ENCODE measurements at places on chromosomes 6 and 20.

GRCh38 chr20:399182-399707 lies 8.9 kb upstream of the RBCK1 start:
- no peak for DNase-seq

- no peak for DNase-seq
Observed at GRCh38 chr6:112332274-112332673, 14.9 kb upstream of the RFPL4B start.

- no peak for DNase-seq
Observed at GRCh38 chr20:38178065-38178491, 13.0 kb upstream of the TGM2 start.

- DNase-seq: no peak
Observed at GRCh38 chr6:111758608-111759329, 114.5 kb downstream of the FYN start.

DNA sequence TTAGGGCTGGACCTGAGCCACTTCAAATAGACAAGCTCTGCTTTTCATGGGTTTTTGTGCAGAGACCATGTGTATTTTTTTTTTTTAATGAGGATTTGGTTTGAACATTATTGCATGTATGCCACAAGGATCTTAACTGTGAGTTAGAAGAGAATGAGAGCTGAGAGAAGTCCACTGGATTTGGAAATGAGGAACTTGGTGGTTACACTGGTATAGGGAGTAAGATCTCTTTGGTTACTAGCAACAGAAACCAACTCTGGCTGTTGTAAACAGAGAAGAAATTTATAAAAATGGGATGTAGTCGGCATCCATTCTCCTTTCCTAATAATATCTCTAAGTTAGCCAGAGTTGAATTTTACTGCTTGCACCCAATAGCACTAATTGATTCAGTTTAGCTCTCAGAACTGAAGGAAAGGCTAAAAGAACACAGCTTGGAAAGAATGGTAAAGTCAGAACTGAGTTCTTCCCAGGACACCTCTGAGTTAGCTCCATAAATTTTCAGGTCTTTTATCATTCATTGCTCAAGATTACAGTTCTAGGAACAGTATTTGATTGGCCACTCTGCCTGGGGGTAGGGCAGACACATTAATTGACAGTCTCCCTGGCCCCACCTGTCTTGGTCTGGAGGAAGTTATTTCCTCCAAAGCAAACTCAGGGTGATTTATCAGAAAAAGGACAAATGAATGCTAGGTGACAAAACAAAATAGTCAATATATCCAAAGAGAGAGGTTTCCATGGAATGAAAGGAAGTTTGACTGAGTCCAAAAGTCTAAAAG lies 3.9 kb upstream of the WFDC2 start:
- no peak for DNase-seq

DNA sequence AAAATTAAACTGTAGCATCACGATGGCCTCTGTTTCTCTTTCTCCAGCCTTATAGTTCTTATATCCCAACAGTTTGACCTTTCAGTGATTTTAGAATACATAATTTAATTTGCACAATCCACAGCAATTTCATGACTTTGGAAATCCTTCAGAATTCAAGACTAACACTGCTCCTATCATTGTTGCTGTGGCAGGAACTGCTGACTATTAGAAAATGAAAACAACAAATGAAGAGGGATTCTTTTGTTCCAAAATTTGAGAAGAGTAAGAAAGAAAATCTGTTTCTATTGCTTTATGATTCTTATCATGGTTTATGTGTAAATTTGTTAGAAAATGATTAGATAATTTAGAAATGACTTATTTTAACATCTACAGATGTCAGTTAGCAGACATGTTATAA lies 604.0 kb upstream of the ADGRB3 start:
- no peak for DNase-seq

- DNase-seq: no peak
Observed at GRCh38 chr6:131281471-131282270, 146.4 kb downstream of the AKAP7 start.

DNA sequence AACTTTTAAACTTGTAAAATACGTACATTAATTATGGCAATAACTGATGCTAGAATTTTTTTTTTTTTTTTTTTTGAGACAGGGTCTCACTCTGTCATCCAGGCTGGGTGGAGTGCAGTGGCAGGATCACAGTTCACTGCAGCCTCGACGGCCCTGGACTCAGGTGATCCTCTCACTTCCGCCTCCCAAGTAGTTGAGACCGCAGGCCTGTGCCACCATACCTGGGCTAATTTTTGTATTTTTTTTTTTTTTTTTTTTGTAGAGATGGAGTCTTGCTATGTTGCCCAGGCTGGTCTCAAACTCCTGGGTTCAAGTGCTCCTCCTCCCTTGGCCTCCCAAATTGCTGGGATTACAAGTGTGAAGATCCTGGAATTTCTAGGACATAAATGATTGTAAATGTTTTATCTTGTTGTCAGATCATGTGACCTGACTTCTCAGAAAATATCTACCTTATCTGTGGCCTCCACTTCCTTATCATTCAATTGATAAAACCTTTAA lies 2.2 kb upstream of the CD2AP start:
- DNase-seq: no peak

- no peak for DNase-seq
Observed at GRCh38 chr6:15620611-15621010, 42.2 kb downstream of the DTNBP1 start.

DNA sequence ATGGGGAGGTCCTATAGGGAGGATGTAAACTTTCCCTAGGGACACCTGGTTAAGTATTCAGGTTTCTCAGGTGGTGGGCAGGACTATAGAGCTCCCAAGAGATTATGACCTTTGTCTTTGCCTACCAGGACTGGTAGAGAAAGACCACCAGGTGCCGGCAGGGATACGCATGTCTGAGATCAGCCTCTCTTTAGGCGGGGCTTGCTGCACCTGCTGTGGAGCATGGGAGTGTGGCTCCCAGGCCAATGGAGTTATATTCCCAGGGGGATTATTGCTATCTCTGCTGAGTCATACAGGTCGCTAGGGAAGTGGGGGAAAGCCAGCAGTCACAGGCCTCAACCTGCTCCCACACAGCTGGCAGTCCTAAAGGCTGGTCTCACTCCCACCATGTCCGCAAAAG lies 280.5 kb upstream of the MMS22L start:
- no peak for DNase-seq

GRCh38 chr20:2780948-2781347 lies 19.5 kb downstream of the CPXM1 start:
- no peak for DNase-seq

DNA sequence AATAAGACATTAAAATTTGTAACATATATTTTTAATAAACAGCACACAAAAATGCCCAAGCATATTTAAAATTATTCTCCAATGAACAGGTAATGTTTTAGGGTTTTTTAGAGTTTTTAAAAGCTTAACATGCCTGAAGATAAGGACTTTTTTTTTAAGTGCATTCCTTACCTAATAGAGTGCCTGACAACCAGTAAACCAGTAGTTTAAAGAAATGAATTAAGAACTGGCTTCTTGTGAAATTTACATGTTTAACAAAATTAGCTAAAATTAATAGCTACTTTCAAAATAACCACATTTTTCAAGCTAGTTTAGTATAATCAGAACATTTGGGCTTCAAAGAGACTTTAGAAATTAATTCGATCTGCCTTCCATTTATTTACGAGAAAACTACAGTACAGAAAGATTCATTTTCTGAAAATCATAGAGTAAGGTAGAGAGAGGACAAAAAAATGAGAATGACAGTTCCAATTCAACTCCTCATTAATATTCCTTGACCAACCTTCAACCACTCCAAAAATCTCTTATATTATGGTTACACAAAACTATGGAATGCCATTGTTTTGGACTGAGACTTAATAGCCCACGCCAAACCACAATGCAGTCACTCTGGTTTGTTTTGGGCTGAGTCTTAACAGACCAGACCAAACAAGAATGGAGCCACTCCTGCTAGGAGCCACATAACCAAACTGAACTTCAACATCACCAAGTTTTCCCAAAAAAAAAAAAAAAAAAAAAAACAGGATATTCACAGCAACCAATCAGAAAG lies 5.7 kb upstream of the PLN start:
- DNase-seq: no peak

DNA sequence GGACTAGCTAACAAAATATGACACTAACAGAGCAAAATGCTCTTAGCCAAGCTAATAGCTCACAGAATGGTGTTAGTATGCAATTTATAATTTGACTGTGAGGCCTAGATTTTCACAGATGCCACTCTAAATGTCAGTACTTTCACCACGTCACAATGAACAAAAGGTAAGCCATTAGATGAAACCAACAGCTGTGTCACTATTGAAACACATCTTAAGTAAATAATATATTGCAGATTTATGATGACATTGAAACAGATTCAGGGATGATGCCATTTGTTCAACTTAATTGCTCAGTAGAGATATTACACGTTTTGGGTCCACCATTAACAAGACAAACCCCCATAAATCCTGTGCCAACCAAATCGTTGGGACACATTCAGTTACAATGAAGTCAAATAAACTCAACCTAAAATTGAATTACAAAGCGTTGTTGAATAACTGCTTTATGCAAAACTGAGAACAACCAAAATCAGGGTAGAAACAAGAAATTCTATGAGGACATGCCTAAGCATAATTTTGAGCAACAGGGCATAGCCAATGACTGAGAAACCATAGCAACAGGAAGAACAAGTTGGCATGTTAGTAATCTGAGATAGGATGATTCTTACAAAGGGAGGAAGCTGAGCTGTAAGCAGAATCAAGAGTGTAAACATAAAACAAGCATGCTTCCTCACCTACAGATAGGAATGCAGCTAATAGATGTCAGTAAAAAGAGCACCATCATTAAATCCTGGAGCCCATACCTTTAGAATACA lies 85.6 kb upstream of the KHDRBS2 start:
- DNase-seq: no peak

- DNase-seq: no peak
Observed at GRCh38 chr20:50286174-50286511, 95.5 kb downstream of the CEBPB start.

DNA sequence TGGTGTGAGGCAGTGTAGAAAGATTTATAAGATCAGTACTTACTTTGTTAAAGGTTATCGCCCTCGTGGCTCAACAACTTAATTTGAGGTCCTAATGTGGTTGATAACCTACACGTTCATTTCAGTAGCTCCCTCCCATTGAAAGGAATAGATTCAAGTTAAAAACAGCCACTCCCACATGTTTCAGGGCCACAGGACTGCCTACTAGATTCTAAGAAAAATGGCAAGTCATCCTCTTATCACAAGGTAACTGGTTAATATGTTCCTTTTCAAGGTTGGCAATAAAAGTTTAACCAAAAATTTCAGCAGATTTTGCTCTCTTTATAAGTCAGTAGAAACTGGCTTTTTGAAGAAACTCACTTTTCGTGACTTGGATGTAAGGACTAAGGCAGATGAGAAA lies 17.1 kb downstream of the GSTA2 start:
- DNase-seq: no peak

GRCh38 chr20:1894951-1895673 lies at the start of gene SIRPA:
TSS of gene SIRPA (plus strand) at chr20:1895407. CDS start at chr20:1895448, 41 bp downstream.
- DNase-seq: no peak

DNA sequence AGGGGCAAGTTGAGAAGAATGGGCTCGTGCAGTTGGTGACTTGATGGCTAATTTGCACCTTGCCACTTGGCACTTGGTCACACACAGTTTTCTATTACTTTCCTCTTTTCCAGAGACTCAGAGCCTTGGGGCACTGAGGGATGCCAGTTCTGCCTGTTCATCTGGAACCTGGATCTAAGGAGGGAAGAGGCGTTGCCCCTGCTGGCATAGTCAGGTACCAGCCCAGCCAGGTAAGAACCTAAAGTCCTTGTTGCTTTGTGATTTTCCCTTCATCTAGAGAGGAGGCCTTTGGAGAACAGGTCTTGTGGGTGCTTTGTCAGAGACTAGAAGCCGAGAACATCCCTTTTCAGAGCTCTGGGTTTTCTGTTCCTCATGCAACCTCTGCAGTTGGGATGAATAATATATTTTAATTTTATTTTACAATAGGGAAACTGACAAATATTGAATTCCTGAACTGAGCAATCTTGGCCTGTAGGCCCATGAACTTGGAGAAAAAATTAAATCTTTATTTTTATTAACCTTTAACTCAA lies 11.4 kb downstream of the SYTL3 start:
- DNase-seq: no peak

- no peak for DNase-seq
Observed at GRCh38 chr6:107594736-107595135, 104.8 kb downstream of the SOBP start.

GRCh38 chr6:156121973-156122372 lies 655.2 kb upstream of the ARID1B start:
- no peak for DNase-seq

DNA sequence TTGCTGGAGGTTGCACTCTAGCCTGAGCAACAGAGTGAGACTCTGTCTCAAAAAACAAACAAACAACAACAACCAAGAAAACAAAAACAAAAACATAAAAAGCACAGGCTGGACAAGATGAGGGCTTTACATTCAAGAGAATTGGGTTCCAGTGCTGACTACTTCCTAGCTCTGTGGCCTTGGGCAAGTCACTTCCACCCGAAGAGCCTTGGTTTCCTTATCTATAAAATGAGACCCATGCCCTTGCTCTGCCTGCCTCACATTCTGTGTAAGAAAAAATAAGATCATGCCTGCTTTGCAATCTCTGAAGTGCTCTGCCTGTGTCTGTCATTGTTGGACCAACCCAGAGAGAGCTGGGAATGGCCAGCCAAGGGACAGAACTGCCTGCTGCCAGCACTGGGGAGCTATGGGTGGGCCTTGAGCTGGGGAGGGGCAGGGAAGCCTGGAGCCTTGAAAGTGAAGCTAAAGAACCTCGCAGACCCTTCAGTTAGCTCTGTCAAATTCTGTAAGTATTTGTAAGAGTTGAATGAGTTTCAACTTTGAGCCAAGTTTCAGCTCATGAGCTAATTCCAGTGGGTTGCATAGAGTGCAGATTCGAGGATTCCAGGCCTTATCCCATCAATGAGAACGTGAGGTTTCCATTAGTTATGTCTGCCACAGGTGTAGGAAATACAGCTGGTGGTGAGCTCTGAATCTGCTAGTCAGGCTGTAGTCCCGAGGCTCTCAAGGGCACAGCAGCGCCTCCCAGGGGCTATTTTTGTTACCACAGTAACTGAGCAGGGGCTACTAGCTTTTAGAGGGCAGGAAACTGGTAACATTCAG lies 93.2 kb downstream of the DLGAP4 start:
- DNase-seq: peak; percentile 72

- no peak for DNase-seq
Observed at GRCh38 chr6:21505574-21505990, 88.0 kb upstream of the SOX4 start.
